ENCODE measurements at places on chromosomes 7 and 10.

GRCh38 chr10:43683451-43684291, 35.0 kb upstream of the ZNF32 start:
- DNase-seq: peak; percentile 10

GRCh38 chr7:107643938-107644308, 16.7 kb upstream of the SLC26A4 start:
- DNase-seq: no peak

GRCh38 chr7:101823096-101823495, 5.7 kb downstream of the CUX1 start:
- DNase-seq: no peak

GRCh38 chr10:88157981-88158465, 294.6 kb downstream of the PTEN start:
- DNase-seq: peak; percentile 83

DNA sequence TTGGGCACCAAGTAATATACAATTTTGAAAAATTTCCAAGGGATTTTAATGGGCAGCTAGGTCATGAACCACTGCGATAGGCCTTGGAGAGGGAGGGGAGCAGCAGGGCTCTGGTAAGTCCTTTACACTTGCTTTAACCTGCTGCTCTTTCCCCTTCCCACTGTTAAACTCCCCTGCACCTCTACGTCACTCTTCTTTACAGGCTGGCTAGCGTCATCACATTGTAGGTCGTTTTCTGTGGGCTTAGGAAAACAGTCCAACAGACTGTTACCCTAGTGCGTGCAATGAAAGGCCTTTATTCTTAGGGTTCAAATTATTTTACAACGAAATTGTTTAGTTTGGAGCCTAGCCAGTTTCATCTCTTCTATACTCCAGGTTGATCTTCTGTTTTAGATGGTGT, 235.7 kb downstream of the AUTS2 start:
- no peak for DNase-seq

- DNase-seq: no peak
Measured at GRCh38 chr7:35556515-35557471, 138.1 kb downstream of the HERPUD2 start.

GRCh38 chr7:47577321-47577919, 4.5 kb downstream of the TNS3 start:
- DNase-seq: no peak

All from ACHN (cell line).